ENCODE measurements at places on chromosomes 3 and 15. TPM values are rescaled to one million over a fixed set of nuclear protein-coding genes. Genes with fewer than 3 reads are reported as not detected.

TOP2B gene
- polyA plus RNA-seq, result 48.8 TPM

DNA sequence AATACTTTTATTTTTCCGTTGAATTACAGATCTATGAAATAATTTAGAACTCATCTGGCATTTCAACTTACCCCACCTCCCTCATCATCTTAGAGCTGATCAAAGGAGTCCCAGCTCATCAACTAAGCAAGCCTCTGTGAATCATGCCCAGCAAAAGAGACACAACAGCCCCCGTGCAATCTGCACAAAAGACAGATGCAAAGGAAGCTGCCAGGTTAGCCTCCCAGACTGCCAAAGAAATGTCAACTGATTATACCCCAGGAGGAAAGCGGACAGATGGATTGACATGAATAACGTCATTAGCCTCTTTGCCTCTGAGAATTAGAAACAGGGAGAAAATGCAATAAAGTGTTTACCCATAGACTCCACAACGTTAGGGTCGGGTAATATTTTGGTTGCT, 75.0 kb downstream of the GABRB3 start:
- peak; percentile 84 for DNase-seq

DNA sequence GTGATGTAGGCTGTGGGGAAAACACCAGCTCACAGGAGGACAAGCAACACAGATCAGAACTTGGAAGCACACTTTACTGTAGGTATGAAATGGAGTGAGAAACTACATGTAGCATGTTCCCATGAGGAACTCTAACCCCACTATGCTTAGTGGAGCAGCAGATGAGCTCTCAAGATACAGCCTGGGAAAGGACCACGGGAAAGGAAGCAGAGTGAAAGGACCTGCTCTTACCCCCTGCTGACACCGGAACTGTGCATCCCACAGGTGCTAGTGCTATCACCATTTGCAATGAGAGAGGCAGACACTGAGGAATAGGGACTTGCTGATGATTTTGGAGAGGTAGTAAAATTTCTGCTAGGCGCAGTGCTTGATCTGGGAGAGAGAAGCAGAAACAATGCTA, 28.6 kb downstream of the USP4 start:
- no peak for DNase-seq

DNA sequence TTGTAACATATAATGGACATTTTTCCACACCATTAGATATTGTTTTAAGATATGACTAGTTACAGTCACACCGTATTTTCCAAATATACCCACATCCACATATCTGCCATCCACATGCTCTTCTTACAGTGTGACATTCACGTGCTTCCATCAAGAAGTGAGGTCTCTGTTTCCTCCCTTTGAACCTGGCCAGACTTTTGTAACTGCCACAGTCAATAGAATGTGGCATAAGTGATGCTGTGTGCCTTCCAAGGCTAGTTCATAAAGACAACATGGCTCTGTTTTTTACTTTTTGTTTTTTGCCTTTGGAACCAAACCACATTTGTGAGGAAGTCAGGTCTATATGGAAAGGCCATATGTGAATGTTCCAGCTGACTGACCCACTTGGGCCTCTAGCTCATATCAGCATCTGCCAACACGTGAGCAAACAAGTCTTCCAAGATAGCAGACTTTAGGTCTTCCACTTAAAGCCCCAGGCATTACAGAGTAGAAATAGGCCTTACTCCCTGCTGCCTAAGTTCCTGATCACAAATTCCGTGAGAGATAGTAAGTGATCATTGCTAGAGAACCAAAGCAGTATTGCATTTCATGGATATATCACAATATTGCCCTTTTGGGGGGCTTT, 27.1 kb downstream of the EIF1B start:
- no peak for DNase-seq

DNA sequence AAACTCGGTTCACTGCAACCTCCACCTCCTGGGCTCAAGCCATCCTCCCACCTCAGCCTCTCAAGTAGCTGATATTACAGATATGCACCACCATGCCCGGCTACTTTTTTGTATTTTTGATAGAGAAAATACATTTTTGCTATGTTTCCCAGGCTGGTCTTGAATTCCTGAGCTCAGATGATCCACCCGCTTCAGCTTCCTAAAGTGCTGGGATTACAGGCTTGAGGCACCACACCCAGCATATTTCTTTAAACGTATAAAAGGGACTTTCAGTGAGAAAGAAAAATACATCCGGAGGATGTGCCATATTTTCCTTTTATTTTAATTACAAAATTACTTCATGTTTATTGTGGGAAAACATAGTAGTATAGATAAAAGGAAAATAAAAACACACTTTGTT, 55.2 kb downstream of the RPL39L start:
- no peak for DNase-seq

GRCh38 chr3:118144919-118145318, 889.7 kb downstream of the IGSF11 start:
- no peak for DNase-seq

DNA sequence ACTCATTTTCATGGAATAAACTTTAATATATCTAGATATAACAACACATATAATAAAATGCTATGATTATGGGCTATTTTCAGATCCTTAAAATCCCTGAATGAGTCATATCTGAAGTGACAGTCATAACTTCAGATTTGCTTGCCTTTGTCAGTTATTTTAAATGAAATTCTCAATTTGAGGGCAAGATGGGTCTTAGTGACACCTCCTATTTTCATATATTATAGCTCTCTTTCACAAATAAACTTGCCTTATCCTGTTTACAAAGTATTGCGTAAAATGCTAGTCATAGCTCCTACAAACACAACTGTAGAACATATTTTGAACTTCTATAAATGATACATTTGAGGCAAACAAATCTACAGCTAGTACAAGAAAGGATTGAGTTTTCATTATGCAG, 6.2 kb upstream of the THRB start:
- no peak for DNase-seq

All from brain (organoid and tissue), 16 donors.